ENCODE measurements at places on chromosomes 5 and 9.
A peak's percentile ranks its signal among the peaks of the same experiment; 100 is the strongest.

GRCh38 chr9:122020398-122020797, 72.7 kb downstream of the TTLL11 start:
- no peak for DNase-seq

- DNase-seq = no peak
These were observed 1110.1 kb upstream of the CDH10 start for GRCh38 chr5:25754895-25755294.

GRCh38 chr9:107218829-107219485, 64.1 kb upstream of the RAD23B start:
- DNase-seq = no peak

DNA sequence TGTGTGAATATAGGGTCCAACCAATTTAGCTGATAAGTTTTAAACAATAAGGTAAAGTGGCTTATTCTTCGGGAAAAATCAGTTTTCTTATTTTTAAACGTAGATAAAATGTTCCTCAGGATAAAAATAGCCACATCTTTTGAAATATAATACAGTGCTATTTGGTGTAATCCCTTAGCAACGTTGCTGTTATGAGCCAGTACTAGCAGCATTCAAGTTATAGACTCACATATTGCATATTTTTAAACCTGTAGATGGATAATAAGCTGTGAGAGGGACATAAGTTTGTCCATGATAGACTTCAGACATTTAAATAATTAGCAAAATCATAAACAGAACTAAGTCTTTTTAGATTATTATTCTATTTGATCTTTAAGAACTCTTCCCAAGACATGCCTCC, 6.3 kb downstream of the PDE4D start:
- no peak for DNase-seq

DNA sequence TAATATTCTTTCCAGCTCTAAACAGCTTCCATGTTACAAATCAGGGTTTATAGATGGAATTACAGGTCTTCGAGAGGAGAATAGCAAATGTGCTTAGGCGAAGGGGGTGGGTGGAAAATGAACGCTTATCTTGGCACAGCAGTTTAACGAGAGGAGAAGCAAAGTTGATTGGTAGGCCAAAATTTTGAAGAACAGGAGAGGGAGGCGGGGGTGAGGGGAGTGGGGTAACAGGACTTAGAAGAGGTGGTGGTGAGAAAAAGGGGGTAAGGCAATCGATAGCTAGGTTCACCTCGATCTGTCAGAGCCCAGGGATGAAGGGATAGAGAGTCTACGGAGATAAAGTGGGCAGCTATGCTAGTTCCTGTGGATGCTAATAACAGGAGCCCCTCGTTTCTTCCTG, 764 bp downstream of the ANKRA2 start:
- DNase-seq = no peak

DNA sequence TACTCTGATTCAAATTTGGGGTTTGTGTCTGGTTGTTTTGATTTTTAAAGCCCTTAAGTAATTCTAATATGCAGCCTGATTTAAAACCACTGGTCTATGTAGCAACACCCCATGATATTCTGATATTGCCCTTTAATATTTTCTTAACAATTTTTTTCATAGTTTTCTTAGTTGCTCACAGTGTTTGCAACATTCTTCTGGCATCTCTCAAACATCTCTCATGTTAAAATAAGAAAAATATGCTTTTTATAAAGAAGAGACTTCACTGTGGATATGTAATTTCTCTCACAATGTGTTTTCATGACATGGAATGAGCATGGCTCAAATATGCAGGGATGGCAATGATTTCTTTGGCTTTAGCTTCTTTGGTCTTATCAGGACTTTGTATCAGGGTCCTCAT, 183.7 kb downstream of the TAF11L14 start:
- DNase-seq = no peak

- DNase-seq = no peak
These were observed 927.1 kb downstream of the NR2F1-AS1 start for GRCh38 chr5:92653730-92654461.

DNA sequence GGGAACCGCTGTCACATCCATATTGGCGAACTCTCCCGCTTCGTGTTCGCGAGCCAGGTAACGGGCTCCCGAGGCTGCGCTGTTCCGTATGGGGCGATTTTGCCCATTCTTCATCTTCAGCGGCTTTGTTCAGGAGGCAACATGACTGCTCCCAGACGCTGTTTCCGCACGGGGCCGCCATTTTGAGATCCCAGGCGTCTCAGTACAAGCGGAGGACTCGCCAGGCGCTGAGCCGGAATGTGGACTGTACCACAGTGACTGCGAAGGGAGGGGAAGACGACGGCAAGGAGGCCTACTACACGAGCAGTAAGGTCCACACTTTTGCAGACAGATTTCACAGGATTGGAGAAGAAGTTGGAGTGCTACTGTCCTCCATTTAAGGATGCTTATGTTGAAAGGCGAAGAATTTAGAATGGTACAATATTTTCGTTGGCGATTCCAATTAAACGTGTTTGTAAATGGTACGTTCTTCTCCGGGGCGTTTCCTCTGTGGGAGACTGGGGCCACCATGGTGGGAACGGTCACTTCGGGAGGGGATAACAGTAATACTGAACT, 41.6 kb upstream of the ZNF300 start:
- peak; percentile 43 for DNase-seq

GRCh38 chr9:85377731-85378289, 363.9 kb downstream of the AGTPBP1 start:
- DNase-seq = peak; percentile 6

- DNase-seq = peak; percentile 79
These were observed 54.1 kb downstream of the FER start for GRCh38 chr5:108801776-108802175.

DNA sequence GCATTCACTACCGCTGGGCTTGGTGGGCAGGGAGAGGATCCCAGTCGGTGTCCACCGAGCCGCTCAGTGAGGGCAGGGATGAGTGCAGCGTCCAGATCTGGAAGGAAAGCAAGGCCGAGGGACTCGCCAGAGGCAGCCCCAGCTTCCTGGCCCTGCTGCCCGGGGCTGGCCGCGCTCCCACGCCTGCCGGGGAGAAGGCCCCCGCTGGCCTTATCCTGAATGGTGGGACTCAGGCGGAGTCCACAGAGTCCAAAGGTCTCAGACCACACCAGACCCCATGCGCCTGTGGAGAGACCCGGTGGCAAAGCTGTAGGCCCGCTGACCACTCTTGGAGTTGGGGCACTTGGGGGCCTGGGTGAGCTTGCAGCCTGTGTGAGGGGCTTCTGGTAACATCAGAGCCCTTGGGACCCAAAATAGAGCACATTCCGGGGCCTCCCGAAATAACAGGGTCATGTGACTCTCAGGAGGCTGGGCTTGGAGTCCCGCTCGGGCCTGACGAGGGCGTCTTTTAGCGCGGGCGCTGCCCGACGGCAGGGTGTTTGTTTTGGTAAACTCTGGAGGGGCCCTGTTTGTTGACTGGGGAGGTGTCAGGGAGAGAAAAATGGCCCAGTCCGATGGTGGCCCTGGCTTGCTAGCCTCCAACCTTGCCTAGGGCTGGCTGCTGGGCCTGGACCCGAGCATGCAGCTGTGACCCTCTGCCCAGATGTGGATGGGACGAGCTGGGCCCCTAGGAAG, 2.8 kb downstream of the RXRA start:
- no peak for DNase-seq

DNA sequence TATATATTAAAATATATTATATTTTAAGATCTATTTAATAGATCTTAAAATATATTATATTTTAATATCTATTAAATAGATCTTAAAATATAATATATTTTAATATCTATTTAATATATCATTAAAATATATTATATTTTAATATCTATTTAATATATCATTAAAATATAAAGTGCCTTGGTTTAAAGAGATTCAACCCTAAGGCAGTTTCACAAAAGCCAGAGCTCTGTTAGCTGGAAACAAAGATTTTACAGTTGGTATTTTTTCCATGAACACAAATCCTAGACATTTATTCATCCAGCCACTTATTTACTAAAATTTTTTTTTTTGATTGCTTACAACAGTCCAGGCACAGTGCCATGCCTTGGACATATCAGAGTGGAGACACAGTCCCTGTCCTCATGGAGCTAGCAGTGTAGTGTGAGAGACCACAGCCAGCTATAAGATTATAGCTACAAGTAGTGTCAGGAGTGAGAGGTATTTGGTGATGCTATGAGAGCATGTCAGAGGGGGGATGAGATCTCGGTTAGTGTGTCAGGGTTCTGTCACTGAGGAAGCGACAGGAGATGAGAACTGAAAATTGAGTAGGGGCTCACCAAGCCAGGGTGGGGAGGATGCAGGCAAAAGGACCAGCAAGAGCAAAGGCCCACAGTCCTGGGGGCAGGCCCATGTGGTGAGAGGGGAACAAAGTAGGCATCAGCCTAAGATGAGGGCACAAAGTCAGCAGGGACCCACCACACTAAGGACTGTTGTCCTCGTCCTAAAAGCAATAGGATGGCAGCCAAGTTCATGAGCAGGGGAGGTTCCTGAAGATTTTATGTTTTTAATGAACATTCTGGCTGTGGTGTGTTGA, 74.5 kb downstream of the FBXO38 start:
- no peak for DNase-seq

GRCh38 chr9:4559261-4560182, 69.3 kb downstream of the SLC1A1 start:
- no peak for DNase-seq

DNA sequence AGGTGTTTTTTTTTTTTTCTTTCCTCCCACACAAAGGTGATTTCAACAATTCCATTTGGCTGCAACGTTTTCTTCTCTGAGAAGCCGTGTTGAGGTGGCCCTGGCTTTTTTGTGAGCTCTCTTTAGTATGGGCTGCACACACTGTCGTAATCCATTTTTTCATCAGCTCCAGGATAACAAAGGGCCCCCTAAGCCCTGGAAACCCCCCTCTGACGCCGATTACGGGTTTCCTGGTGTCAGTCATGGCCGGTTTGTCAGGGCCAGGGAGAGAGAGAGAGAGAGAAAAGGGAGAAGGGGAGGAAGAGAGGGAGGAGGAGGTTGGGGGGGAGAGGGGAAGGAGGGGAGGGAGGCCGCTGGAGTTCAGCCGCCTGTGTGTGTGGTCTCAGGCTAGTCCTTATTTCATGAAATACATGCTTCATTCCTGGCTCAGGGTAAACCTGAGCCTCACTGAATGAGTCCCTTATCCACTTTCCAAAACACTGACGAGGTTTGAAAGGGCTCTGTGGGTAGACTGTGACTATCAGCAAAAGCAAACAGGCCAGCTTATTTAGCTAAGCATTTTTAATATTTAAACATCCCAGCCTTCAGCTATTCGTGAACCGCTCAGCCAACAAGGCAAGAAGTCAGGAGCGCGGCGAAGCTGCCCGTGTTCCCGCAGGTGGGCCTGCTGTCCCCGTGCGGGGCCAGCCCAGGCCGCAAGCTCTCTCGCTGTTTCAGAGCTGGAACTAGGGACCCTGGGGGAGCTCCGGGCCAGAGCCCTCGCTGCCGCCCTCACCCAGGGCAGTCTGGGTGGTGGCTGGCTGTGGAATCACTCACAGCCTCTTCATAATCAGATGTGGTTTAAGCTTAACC, 172.8 kb downstream of the ERCC6L2 start:
- no peak for DNase-seq

DNA sequence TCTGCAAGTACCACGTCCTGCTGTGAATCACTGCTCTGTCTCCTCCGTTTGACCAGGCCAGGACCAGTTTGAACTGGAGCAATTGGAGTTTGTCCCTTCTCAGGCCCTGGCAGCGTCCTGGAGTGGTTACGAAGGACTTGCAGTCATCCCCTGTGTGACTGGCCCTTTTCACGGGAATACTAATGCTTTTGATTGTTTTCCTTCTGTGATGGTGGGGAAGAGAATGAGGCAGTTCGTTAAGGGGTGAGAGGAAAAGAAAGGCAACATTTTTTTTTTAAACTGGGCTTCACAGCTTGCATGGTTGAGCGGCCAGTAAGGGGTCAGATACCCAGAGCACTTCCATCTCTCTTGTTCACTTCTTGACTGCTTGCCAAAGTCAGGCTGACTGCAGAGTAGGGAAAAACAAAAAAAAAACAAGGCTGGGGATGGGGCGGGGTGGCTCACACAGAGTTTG, 153.5 kb upstream of the STK32A start:
- DNase-seq = no peak

- DNase-seq = no peak
These were observed 1.5 kb upstream of the SEMA5A start for GRCh38 chr5:9547122-9547947.

DNA sequence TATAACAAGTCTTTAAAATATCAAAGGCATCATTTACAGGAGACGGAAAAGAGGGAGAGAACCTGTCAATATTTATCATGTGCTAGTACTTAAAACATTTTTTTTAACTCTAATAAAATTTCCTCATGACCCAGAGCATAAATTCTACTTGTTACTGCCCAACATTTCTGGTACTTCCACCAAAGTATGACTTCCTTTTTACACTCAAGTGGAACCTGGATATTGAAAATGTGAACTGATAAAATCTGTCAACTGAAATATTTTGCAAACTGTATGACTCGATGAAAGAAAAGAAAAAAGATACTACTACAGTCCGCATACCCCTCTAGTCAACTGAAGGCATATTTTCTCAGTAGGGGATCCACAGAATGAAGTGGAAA, 37.1 kb downstream of the FAM13B start:
- DNase-seq = no peak

GRCh38 chr9:134555094-134555650, 86.4 kb upstream of the COL5A1 start:
- DNase-seq = no peak

DNA sequence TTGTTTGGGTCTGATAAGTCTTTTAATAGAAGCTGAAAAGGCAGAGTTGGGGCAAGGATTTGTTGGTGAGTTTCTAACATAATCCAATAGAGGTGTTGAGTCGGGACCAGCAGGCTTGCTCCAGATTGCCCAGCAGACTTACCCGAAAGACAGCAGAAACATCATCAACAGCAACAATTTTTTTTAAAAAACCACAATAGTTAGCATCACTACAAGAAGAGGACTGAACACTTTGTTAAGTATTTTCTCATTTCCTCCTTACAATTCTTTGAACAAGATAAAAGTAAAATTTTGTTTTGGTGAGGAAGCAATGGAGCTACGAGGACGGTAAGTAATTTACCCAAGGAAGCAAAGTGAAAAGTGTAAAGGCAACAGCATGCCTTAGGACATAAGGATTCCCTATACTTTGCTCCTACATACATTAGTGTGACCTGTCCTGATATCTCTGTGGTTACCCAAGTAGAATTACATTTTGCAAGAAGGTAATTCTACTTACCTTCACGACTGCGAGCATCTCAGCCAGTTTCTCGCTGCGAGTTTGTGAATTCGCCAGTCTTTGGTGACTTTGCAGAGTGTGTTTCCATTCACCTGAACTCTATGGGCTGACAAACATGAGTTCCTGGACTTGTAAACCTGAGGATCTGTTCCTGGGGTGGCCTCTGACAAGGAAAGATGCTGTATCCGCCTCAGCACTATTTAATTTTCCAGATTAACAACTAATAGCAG, 13.2 kb downstream of the ITK start:
- DNase-seq = no peak
